Lower leg skin (tissue), 4 donors: ENCODE measurements at places on chromosomes 13 and 19. TPM values are rescaled to one million over a fixed set of nuclear protein-coding genes. Genes with fewer than 3 reads are reported as not detected.

The PSG7 gene
- total RNA-seq, result 0.29 TPM

The PRKCG gene
- total RNA-seq, result not detected

The ZNF714 gene
- total RNA-seq, result 6.7 TPM

The TMEM161A gene
- total RNA-seq, result 28.5 TPM

The FGF21 gene
- total RNA-seq, result not detected

The NCAN gene
- total RNA-seq, result not detected

The FCAR gene
- total RNA-seq, result 1.1 TPM

The CKM gene
- total RNA-seq, result not detected

The MATK gene
- 3.7 TPM for total RNA-seq

The KANK3 gene
- total RNA-seq, result 7.6 TPM

The SPACA4 gene
- not detected for total RNA-seq

The B3GNT8 gene
- 9.2 TPM for total RNA-seq

The GRWD1 gene
- total RNA-seq, result 44.4 TPM

The C19orf85 gene
- not detected for total RNA-seq
